ENCODE measurements at places on chromosomes 11 and 22.

- DNase-seq: no peak
Observed at GRCh38 chr11:123472236-123472935, 42.3 kb downstream of the GRAMD1B start.

- DNase-seq: no peak
Observed at GRCh38 chr11:67429038-67429668, 859 bp downstream of the RPS6KB2 start.

DNA sequence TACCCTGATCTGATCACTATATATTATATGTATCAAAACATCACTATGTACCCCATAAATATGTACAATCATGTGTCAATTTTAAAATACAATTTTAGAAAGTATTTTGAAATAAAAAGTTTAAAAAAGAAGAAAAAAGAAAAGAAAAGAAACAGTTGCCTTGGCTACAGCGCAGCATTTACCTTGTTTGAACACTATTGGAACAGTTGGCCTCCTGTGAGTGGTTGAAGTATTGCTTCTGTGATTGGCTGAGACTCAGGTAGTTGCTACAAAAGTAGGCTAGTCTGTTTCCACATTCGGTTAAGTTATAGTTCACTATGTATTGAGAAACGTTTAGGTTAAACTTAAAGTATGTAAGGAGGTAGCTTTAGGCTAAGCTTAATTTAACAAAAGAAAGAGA, 7.9 kb upstream of the DTX4 start:
- DNase-seq: no peak

DNA sequence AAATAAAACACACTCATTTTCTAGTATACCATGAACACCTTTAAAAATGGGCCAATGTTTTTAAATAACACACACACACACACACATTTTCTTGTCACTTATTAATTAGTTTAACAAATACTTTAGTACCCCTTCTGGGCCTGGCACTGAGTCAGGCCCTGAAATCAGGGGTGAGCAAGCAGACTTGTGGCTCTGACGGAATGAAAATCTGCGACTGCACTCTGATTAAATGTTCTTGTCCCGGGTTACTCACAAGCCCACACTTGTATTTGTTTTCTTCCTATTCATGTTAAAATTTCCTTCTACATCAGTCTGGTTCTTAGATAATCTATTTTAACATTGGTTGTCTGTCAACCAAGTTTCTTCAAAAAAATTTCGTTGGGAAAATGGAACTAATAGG, 43.0 kb upstream of the PDGFD start:
- no peak for DNase-seq

DNA sequence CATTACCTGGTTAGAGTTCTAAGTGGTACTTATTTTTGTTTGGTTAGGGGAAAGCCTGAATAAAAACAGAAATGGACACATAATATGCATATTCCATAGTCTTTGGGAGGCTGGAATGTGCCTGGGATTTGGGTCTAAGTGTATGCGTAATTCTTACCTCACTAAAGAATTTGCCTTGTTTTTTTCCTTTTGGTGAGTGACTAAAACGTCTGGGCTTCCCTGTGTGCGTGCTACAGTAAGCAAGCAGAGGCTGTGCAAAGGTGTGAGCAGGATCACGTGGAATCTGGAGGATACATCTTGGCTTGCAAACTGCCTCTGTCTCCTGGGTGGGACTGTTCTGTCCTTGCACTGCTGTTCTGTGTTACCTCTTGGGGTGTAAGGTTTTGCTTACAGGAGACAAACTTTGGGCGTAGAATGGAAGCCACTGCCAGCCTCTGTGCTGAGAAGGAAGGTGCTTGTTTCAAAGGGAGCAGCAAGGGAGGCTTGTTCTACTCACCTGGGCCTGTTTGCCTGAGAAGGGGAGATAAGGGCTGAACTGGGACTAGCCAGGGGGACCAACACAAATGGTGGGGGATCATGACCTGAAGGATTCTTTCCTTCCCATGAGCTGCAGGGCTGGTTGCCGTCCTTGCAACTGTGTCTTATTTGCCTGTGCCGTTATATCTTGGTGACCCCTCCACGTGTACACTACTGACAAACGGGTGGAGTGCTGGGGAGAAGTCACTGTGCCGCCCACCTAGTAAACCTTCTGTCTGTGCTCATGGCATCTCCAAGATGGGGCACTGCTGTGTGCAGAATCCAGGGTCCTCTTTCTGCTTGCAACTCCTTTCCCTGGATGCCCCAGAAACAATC, 4.5 kb downstream of the NEAT1 start:
- no peak for DNase-seq

DNA sequence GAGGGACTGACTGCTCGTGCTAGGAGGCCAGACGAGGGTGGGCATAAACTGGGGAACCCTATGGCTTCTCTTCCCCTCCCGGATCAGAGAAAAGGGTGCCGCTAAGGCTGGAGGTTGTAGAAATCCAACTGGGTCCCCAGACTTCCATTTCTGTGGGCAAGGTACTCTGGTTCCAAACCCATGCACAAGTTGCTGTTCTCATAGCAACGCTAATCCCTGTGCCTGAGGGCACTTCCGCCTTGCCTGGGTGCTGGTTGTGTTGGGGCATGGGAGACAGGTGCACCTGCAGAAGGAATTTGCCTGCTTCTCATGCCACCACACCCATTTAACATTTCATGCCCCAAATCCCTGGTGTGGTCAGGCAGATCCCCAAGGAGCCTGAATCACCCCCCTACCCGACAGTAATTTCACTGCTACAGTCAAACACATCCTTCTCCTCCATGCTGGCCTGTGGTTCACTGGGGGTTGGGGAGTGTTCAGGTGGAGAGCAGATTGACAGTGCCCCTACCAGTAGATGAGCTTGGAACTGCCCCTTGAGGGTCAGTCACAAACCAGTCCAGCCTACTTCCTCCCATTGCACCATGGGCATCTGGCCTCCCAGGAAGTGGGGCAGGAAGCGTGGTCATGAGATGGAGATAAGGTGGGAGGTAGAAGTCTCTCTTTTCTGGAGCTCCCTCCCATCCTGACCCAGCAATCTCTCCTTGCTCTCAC, 1.2 kb downstream of the C2CD2L start:
- DNase-seq: no peak

DNA sequence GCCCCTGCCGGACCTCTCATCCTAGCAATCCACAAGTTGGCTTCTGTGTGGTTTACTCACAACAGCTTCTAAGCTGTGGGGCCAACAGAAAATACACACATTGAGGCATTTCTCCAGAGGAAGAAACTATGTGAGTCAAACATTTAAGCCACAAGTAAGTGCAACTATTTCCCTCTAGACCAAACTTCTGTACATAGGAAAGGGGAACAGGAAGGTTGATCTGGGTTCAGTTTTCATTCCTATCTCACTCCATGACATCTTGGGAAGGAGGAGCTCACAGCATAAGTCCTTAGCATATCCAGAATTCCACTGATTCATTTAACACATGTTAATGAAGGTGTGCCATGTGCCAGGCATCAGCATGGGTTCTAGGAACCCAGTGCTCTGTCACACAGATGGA, 72.8 kb upstream of the PICALM start:
- DNase-seq: no peak

DNA sequence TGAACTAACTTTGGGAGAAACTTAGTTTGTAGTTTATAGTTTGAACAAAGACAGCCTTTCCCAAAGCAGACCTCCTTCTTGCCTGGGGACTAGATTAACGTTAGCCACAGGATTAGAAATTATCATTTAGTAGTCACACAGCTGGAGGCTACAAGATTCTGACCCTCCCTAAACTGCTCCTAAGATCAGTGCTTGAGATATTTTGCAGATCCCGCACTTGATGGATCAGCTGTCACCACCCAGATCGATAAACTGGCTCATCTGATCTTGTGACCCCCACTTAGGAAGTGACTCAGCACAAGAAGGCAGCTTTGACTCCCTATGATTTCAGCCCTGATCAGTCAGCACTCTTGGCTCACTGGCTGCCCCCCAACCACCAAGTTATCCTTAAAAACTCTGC, 1.6 kb downstream of the SLC22A24 start:
- no peak for DNase-seq
